ENCODE measurements at places on chromosomes 5 and 9.

GRCh38 chr9:6007058-6007769 lies 8.2 kb downstream of the RANBP6 start:
- peak; percentile 92 for DNase-seq

DNA sequence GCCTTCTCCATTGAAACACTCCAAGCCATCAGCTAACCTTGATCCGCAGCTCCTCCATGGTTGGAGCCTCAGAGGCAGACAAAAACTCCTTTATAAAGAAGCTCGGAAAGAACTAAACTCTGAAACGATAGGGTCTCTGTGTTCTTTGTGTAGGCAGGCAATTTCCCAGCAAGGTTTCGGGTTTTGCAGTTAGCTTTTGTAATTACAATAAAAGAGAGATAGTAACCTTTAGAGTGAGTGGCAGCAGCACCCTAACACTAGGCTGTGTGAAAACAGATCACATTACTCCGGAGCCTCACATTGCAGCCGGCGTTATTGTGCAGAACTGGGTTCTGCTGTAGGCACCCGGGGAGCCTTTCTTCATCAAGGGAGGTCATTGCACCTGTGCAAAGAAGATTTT lies 115.8 kb upstream of the MAP3K1 start:
- no peak for DNase-seq

DNA sequence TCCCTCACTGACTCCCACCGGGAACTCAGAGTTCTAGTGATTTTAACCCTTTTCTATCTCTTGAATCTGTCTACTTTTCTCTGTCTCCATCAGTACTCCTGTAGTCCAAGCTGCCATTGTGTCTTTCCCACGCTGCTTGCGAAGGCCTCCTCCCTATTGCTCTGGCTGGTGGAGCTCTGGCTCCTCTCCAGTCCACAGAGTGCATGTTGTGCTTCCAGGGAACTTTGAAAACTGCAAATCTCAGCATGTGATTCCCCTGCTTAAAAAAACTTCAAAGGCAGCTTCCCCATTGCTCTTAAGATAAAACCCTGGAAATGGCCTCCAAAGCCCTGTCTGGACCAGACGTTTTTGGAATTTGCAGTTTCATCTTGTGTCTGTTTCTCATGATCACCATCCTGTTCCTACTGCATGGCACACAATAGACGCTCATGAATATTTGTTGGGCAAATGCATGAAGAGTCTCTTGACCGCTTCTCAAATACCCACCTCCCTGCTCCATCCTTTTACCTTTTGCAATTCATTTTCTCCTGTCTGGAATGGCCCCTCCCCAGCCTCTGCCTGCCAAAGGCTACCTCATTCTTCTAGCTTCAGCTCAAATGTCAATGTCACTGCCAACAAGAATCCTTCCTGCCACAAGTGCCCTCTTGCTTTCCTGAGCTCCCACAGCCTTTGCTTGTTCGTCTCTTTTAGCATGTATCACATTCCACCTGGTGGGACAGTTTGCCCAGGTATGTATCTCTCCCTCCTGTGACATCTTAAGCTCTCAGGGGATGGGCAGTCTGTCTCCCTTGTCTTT lies 293.2 kb downstream of the ARHGAP26 start:
- DNase-seq = no peak

DNA sequence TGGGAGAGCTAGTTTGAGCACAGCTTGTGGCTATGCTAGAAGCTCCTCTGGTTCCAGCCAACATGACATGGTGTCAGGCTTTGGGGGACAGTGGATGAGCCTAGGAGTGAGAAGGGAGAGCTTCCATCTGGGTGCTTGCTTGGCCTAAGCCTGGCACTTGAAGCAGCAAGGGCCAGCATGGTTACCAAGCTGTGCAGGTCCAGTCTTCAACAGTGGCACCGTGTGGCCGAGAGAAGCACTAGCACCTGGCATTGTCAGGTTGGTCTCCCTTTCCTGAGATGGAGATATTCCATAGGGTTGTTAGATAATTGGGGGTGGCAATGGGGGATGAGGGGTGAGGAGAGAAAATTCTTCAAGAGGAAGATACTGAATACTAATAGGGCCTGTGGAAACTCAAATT lies 261.9 kb downstream of the PBX3 start:
- no peak for DNase-seq

DNA sequence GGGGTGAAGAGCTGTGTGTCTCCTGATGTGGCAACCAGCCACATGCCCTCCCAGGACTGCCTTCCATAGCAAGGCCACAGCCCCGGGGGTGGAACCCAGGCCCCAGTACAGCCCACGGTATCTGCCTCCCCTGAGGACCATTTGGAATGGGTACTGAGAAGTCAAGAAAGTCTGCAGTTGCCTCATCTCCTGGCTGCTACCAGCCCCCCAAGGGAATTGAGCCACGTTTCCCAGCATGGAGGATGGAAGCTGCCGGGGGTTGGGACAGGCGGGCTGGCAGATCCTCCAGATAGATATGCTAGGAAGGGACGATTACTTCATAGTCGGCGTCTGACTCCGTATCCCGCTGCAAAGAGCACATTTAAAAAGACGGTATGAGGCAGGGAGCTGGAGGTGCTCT lies 5.5 kb upstream of the DMRT2 start:
- DNase-seq = no peak

GRCh38 chr9:86668488-86668887 lies 278.8 kb downstream of the GAS1 start:
- no peak for DNase-seq

GRCh38 chr9:126326228-126327005 lies at the start of gene MVB12B:
MVB12B (plus strand) TSS chr9:126326829; CDS start chr9:126326930, 101 bp downstream.
- no peak for DNase-seq

DNA sequence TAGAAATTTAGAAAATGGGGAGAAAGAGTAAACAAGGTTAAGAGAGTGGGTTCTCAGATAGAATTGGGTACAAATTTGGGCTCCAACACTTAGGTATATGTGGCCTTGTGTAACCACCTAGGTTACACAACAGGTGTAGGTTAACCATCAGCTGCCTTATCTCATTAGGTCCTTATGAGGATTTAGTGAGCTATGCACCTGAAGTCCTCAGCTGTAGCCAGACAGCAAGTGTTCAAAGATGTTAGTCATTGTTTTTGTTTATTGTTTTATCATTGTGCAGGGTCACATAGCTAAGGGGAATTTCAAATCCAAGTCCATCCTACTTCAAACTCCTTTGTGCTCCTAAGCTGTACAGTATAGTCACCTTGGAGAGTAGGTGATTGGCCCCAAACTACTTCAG lies 970 bp upstream of the TRIM32 start:
- no peak for DNase-seq

DNA sequence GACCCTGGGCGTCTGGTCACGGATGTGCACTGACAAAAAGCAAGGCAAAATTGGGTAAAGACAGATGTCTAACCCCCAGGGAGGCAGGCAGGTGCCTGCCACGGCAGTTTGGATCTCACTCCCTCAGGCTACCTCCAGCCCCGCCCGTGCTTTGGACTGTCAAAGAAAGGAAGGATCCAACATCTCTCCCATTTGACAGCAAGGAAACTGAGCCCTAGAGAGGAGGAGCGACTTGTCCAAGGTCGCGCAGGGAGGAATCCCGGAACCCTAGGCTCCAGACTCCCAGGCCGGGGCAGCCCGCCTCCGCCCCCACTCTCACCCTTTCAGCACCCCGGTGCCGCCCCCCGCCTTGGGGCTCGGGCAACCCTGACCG lies 376 bp downstream of the GOLGA1 start:
- no peak for DNase-seq

DNA sequence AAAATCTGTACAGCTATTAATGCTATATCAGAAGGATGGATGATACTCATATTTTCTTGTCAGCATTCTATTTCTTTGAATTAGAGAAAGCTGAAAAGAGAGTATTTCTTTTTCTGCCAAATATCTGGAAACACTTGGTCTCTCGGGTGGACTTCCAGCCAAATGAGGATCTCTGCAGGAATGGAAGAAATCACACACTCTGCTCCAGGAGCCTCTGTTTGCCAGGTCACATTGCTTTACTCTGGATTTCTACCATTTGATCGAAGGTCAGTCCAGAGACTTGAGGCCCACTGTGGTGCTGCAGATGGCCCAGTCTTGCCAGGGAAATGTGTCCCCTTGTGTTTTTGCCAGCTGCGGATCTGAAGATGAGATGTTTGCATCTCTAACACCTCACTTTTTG lies 154.1 kb downstream of the PCSK1 start:
- no peak for DNase-seq

- no peak for DNase-seq
Observed at GRCh38 chr5:172420235-172420939, 33.9 kb downstream of the SH3PXD2B start.

GRCh38 chr9:27094640-27095298 lies 14.3 kb upstream of the TEK start:
- DNase-seq = no peak

DNA sequence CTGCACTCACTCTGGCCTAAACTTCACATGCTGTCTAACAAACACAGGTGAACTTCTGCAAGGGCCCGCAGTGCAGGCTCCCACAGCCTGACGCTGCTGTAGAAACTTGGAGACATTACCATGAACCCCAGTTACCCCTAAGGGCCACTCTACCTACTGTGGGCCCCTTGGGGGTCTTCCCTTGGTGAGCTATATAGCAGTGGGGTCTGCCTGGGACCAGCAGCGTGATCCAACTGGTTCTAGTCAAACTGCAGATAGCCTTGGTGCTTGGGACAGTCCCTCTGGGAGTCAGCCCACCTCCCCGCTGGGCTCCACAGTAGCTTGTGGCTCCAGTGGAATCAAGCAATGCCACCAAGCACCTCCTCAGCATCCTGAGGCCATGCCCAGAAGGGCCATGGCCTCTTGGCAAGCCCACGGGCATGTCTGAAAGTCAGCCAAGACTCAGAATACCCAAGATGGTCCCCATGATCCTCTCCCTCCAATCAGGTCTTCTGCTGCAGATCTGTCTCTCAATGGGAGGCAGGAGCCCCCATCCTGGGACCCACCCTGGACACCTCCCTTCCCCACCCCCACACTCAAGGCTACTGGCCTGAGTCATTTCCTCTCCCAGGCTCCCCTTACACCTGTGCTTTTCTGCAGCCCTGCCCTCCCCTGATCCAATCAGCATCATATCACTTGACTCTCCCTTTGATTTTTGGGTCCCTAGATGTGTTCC lies 230.0 kb upstream of the IRX1 start:
- no peak for DNase-seq

DNA sequence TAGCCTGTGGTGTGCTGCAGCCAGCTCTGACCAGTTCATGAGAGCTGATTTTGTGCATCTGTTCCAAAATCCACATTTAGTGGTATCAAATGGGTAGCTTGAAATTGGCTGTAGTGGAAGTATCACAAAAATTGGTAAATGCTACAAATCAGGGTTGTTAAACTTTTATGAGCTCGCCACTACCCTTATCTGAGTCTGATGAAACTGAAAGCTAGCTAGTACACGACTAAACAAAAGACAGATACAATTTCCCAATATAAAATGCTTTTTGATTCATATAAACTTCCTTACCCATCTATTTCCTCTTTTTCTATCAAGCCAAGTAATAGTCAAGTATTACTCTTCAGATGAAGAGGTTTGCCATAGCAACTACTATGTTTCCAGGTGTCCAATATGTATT lies 392.0 kb downstream of the TMEM161B start:
- no peak for DNase-seq

- no peak for DNase-seq
Observed at GRCh38 chr5:115586525-115587146, 15.6 kb downstream of the TICAM2 start.

GRCh38 chr5:401146-402034 lies 41.6 kb upstream of the EXOC3 start:
- no peak for DNase-seq

- no peak for DNase-seq
Observed at GRCh38 chr9:32251539-32251938, 132.9 kb upstream of the ACO1 start.

DNA sequence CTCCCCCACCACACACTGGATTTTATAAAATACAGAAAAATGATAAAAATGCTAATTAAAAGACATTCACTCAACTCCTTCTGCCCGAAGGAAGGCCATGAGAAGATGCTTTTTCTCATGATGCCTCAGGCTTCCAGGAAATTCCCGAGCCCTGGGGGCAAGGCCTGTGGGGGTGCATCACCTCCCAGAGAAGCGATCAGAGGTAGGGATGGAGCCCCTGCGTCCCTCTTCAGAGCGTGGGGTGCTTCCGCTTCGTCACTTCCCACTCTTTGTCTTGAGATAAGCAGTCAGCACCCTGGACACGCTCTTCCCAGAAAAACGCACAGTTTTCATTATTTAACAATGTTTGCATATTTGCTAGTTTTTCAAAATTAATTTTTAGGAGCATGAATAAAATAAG lies 33.3 kb upstream of the SH3PXD2B start:
- no peak for DNase-seq

GRCh38 chr5:29853711-29854220 lies 1339.7 kb upstream of the CDH6 start:
- no peak for DNase-seq

DNA sequence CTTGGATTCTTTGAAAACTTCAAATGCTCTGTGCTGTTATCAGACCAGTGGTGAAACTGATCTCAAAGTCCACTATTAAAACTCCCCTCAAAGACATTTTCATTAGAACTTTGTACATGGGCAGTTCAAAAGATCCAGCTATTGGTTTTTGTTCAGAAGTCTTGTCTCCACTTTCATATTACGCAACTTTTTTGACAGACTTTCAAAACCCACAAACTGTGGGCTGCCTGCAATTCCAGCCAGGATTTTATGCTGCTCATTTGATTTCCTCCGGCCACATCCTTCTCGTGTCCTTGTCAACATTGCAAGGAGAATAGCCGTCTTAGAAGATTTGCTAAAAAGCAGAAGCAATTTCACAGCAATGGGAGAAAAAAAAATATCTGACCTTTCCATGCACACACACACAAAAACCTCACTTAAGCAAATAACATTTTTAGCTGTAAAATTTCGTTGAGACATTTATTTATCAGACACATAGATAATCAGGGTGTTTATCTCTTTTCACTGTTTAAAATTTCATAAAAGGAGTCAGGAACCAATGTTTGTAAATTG lies 1990.5 kb downstream of the MAT2B start:
- DNase-seq = no peak

GRCh38 chr5:138784590-138784989 lies 31.4 kb downstream of the CTNNA1 start:
- DNase-seq = no peak

- DNase-seq = no peak
Observed at GRCh38 chr5:55694152-55694830, 17.8 kb downstream of the SLC38A9 start.

GRCh38 chr9:99375481-99375880 lies 153.4 kb downstream of the SEC61B start:
- DNase-seq = no peak

DNA sequence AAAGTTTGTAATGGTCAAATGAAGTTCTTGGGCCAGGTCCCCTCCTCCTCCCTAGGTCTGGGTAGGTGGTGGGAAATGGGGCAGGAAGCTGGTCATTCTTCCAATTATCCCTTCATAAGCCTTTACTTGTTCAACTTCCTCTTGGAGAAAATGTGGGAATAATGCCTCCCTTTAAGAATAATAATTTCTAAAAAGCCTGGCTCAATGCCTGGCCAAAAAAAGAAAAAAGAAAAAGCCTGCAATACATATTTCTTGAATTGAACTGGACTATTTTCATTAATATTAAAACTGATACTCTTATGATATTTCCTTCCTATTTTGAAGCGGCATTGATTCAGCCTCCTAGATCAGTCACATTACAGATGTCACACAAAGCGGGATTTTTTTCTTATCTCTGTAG lies 600.9 kb downstream of the CCDC171 start:
- no peak for DNase-seq

All from natural killer cell treated with Interleukin-12 subunit alpha and Interleukin-12 subunit beta and Interleukin-15 and Interleukin-18, amount 100 ng/mL, for 72 hours (primary cell).